ENCODE measurements at places on chromosomes 5 and 9.

GRCh38 chr9:127179633-127180441, 57.4 kb upstream of the ANGPTL2 start:
- DNase-seq, result peak; percentile 85

GRCh38 chr9:117008876-117009275, 321.8 kb downstream of the TRIM32 start:
- DNase-seq, result no peak

DNA sequence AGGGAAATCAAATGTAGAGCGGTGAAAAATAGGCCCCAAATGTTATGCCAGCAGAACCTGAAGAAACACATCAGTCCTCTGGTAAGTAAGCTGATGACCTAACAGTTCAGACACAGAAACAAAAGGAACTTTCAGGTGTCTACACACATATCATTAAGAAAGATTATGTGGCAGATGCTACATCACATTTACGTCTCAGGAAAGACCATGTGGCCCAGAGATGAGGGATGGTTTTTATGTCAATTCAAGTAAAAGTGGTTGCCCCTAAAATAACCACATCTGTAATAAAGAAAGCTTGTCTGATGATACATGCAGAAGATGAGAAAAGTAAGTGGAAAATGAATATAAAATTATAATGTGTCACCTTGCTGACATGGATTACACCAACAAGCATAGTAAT, 31.4 kb downstream of the GNAQ start:
- no peak for DNase-seq

DNA sequence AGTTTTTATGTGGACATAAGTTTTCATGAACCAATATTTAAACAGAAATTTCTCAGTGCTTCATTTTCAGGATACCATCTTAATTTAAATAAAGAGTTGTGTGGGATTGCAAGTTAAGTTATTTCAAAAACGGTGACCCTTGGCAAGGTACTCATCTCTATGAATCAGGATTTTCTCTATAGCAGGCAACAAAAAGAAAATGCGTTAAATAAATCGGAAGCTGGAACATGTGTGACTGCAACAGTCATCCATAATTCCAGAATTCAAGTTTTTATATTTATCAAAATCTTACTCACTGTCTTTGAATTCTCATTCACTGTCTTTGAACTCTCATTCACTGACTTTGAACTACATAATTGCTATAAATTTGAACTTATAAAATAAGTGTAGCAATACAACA, 5.8 kb upstream of the RECK start:
- DNase-seq, result no peak

DNA sequence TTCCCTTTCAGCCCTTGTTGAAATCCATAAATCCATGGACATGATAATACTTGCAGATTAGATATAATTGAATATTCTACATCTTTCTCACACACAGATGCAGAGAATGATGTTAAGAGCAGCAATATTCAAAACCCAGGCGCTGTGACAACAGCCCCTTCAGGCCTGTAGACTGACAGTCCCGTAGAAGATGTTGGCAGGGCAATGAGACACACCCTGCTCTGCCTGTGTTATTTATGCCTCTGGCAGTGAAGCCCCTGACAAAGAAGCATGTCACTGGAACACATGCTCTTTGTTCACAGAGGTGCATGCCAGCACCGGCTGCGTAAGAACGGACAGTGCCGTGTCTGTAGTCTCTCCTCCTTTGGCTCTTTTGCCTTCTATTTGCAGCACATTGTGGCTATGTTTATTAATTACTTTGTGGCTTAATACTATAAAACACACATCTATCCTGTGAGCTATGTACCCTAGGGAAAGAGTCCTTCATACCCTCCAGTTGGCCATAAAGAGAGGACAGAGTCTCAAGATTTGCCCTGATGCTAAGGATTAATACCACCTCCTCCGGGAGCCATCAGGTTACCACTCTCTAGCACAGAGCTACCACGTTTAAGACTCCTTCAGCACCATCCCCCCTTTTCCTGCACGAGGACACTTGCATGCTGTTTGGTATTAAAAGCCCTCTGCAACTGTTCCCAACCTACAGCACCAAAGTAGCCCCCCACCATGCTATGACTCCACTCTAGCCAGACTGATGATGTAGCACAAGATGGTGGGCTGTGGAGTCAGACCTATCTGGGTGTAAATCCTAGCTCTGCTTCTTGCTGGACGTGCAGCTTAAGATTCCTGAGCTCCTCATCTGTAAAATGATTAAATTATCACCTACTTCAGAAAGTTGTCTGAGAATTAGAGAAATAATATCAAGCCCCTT, 2.0 kb upstream of the ANP32B start:
- peak; percentile 61 for DNase-seq

GRCh38 chr5:176781638-176782570, 28.5 kb upstream of the UNC5A start:
- DNase-seq, result no peak

GRCh38 chr5:34838785-34839714, at the start of gene TTC23L:
Gene TTC23L (plus strand): TSS chr5:34839164. CDS start chr5:34840672, 1,508 bp downstream.
- DNase-seq, result peak; percentile 92

GRCh38 chr5:137360607-137361006, 138.5 kb downstream of the SPOCK1 start:
- DNase-seq, result no peak

DNA sequence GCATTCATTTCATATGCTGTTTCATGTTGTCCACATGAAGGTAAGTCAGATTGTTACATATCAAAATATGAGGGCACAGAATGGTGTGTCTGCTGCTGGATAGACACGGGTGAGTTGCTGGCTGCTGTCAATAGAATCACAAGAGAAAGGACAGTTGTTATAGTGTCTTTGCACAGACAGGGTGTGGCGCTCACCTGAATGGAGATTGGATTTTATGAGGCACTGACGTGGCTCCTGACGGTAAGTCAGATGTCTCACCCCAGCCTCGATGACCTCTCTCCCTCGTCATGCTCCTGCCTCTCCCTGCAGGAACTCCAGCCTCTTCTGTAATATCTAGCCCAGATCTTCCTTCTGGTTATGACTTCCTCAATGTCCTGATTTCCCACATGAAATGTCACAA, 75.4 kb upstream of the SELENOP start:
- peak; percentile 15 for DNase-seq

- DNase-seq, result peak; percentile 93
These were observed 63.4 kb upstream of the ABCA1 start for GRCh38 chr9:104991144-104991953.

DNA sequence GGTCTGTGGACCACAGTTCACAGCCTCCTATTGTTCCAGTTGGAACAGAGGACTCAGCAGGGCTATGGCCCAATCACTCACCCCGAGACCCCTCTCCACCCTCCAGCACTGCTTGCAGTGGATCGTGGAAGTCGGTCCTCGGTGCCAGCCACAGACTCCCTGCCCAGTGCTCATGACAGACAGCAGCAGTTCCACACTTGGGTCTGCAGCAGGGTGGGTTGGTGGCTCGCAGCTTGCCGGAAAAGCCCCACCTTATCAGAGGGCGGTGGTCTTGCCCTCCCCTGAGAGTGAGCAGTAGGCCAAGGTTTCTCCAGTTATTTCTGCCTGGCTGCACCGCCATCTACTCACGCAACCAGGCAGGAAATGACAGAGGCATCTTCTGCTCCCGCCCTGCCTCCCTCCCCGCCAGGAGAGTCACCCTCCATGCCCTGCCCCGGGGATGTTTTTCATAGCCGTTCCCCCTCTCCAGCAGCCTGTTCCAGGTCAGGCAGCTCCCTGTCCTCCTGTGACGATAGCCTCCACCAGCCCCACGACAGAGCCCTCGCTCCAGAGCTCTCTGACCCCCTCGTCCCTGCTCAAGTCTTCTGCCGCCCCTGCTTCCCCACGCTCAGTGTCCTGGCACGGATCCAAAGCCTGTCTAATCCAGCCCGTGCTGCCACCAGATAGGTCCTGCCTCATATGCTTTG, 34.5 kb downstream of the UNC5A start:
- no peak for DNase-seq

GRCh38 chr5:108900668-108901067, 153.0 kb downstream of the FER start:
- DNase-seq, result no peak

- DNase-seq, result peak; percentile 66
These were observed 200.6 kb upstream of the ZNF618 start for GRCh38 chr9:113675475-113675941.

DNA sequence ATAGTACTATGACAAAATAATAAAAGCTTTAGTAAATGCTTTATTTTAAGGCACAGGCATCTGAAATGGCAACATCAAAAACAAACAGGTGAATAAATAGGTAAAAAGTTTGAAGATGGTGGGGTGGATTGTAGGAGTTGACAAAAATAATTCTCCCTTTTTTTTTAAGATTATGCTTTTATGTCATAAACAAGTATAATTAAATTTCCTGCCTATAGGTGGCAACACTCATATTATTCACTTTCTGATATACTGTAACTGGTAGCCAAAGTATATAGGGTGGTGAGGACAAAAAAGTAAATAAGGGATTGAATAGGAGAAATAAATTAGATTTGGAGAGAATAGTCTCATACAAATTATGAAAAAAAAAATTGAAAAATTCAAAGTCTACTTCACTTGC, 120.0 kb upstream of the ACOT12 start:
- DNase-seq, result no peak

- peak; percentile 93 for DNase-seq
These were observed 64.0 kb downstream of the CARTPT start for GRCh38 chr5:71782771-71783770.

- peak; percentile 81 for DNase-seq
These were observed 45.7 kb upstream of the TGFBR1 start for GRCh38 chr9:99058964-99059921.

GRCh38 chr9:18362901-18363685, 110.9 kb upstream of the ADAMTSL1 start:
- DNase-seq, result peak; percentile 43

GRCh38 chr9:69611221-69611620, 61.0 kb downstream of the APBA1 start:
- no peak for DNase-seq

DNA sequence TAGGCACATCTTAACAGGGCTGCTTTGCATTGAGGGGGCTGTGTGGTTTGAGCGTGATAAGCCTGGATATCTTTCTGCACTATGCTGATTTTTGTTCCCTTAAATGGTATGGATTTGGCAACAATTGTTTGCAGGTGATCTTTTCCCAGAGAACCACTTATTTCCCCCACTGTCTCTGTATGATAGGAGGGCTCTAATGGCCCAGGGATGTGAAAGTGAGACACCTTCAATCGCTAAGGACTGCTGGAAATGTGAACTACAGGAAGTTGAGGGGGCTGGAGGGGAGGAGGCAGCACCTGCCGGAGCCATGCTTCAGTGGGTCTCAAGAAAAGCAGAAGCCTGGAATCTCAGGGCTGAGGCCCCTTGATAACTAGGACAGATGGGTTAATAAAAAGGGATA, 29.4 kb downstream of the SYK start:
- no peak for DNase-seq

GRCh38 chr5:102481054-102481715, 17.6 kb downstream of the SLCO6A1 start:
- DNase-seq, result peak; percentile 14

GRCh38 chr5:160165137-160166068, 46.2 kb upstream of the PWWP2A start:
- peak; percentile 84 for DNase-seq

GRCh38 chr5:134248256-134248655, 22.4 kb upstream of the PPP2CA start:
- DNase-seq, result no peak

GRCh38 chr9:88831713-88832407, 159.4 kb upstream of the S1PR3 start:
- DNase-seq, result peak; percentile 72

DNA sequence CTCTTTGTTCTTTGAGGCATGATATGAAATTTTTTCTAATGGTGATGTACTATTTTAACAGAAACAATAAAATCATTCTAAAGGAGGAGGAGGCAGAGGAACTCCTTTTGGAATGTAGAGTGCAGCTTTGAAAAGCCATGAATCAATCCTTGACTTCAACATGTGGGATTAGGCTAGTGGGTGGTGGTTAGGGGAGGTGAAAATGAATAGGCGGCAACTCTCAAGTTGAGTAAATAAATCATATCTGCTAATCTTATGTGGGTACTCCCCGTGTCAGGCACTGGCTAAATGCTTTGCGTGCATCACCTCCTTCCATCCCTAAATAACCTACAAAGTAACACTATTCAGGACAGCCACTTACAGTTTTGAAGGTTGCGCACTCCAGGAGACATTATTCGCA, 35.1 kb downstream of the FAM81B start:
- DNase-seq, result no peak

GRCh38 chr5:58381566-58381965, 78.3 kb downstream of the PLK2 start:
- DNase-seq, result no peak

DNA sequence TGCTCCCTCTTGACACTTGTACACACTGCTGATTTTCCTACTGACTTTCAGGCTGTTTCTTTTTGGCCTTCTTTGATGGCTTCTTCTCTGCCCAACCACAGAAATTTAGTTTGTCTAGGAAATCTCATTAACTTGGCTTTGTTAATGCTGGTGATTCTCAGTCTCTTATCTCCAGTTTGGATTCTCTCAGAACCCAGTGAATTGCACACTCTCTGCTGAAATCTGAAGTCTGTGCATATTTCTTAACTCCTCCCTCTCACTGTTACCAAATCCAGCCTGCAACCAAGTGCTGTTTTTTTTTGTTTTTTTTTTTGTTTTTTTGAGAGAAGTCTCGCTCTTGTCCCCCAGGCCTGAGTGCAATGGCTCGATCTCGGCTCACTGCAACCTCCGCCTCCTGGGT, 117.2 kb downstream of the CDC42SE2 start:
- no peak for DNase-seq

- peak; percentile 62 for DNase-seq
These were observed 1.4 kb upstream of the IPPK start for GRCh38 chr9:92671323-92671722.
